ENCODE measurements at places on chromosomes 7 and 10.

DNA sequence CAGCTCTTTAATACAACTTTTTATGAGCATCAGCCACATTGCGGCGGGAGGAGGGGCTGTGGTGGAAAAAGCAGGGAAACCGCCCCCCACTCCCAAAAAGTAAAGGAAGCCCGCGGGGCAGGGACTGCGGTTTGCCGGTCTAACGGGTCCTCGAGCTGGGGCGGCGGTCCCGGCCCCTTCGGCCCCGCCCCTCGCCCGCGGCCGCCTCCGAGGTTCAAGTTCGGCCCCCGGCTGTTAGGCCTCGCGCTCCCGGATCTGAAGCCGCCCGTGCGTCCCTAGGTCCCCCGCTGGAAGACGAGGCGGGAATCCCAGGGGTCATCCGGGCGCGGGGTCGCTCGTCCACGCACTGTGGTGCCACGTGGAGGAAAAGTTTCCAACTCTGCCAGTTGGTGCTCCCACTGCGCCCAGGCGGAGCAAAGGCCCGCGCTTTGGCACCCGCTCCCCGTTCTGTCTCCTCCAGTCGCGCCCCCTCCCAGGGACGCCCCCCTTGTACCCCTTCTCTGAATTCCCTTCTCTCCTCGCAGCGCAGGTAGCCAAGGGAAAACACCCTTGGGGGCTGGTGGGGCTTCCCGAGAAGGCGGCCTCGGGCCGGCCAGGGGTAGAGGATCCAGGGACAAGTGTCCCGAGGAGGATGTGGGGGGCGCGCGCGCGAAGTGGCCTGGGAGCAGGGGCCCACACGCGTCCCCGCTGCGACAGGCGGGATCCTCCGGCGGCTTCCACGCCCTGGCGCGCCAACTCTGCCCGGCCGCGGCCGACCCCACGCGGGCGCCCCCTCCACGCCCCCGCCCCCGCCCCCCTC is 798 bp upstream of the AUTS2 start:
- DNase-seq, result no peak

DNA sequence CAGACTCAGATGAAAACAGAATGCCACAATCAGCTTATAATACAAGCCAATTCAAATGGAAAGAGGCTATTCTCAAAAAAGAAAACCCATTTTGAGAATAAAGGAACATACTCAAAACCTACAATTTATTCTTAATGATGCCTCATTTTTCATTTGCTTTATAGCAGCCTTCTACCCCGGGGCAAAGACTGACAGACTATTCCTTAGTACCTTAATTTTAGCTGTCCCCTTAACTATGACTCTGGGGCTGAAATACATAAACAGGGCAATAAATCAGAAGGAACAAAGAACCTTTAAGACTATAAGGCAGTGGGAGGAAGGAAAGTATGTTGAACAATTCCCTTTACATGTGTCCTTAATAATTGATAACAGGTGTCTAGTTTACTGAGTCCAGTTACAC is 76.8 kb downstream of the TMEM106B start:
- no peak for DNase-seq

DNA sequence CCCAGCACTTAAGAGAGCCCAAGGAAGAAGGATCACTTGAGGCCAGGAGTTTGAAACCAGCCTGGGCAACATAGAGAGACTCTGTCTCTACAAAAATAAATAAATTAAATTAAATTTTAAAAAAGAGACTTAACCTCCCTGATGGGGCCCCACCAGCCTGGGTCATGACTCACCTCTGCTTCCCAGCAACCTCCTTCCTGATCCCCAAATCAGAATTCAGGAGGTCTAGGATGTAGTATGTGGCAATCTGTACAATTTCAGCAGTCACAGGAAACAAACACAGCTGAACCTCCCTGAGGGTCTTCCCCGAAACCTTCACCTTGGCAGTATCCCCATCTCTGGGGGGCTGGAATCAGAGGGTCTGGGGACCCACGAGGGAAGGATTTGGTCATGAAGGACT is 9.7 kb upstream of the PPP1R35 start:
- no peak for DNase-seq

DNA sequence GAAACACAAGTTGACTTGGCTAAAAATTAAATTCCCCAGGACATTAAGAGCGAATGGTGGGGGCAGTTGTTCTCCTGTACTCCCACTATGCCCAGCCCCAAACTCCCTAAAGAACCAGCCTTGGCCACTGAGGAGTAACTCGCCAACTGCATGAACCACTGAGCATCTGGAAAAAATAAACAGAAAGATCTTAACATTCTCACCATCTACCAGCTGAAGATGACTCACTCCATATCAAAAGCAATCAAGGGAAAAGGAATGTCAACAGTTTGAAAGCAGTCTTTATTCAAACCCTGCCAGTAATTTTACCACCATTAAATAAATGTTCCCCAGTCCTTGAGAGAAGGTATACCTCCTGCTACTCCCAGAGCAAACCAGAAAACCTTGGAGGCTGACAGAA is 45.4 kb downstream of the CTTNBP2 start:
- DNase-seq, result no peak

- DNase-seq, result no peak
Measured at GRCh38 chr10:43424416-43424815, 12.5 kb upstream of the ZNF487 start.

DNA sequence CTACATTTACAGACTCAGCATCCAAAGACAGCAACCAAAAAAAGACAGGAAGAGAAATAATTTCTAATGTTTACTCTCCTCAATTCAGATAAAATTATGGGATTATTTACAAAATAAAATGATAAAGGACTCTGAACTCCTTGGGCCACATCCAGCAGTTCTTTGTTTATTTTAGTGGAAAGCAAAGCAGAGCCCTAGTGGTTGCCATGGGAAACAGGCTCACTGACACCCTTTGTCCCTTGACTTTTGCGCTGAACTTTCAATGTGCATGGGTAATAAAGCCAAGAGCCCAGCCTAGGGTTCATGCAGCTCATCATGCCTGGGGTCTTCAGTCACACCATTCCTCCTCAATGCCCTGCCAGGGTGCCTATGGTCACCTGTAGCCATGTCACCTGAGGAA is 442.6 kb upstream of the IGFBP3 start:
- DNase-seq, result no peak

GRCh38 chr7:152544971-152545619 is 109.3 kb upstream of the KMT2C start:
- DNase-seq, result no peak

GRCh38 chr7:151194188-151194587 is 7.1 kb upstream of the ASB10 start:
- no peak for DNase-seq

DNA sequence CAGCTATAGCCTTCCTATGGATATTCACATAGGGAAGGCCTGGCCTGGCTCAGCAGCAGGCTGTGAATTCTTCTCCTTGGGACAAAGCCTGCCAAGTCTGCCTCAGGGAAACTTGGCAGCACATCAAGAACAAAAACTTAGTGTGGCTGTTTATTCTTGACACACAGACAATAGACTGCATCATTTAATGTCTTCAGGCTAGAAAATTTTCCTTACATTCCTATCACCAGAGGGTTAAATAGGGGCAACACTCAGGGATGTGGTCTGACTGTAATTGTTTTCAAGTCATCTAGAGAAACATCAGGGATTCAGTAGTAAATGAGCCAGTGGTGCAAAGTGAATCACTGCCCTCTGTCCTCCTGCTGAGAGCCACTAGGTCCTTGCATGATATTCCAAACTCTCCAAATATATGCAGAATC is 137.3 kb downstream of the SEMA3C start:
- no peak for DNase-seq

DNA sequence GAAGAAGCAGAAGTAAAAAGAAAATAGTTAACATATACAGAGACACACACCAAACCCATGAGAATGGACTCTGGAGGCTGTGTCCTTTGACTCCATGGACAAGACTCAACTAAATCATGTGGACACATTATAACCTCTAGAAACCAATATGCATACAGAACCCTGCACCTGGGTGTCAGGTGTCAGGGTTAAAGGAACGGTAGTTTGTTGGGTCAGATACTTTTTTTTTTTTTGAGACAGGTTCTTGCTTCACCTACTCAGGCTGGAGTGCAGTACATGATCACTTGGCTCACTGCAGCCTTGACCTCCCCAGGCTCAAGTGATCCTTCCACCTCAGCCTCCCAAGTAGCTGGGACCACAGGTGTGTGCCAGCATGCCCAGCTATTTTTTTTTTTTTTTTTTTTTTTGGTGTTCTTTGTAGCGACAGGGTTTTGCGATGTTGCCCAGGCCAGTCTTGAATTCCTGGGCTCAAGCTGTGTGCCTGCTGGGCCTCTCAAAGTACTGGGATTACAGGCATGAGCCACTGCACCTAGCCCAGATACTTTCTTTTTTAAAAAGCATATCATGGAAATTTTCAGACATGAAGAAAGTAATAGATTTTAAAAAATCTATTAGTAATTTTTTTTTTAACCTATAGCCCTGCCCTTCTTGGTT is 31.3 kb downstream of the GALNT11 start:
- no peak for DNase-seq

DNA sequence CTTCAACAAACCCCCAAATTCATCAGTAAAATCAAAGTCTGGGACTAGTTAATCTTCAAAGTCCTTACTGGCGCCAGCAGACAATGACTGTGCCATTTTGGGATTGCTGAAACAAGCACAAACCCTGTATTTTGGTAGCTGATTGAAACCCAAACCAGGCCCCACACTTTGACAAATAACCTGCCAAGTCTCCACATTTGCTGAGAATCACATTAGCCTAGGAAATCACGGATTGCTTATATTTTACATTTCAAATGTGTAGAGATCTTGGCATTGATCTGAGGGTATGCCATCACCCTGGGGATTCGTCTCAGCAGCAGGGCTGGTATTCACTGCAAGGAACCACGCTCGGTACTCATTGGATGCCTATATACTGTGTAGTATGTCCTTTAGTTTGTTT is 501.1 kb downstream of the CALN1 start:
- no peak for DNase-seq

GRCh38 chr7:122402235-122402634 is 97.7 kb upstream of the FEZF1 start:
- DNase-seq, result no peak

DNA sequence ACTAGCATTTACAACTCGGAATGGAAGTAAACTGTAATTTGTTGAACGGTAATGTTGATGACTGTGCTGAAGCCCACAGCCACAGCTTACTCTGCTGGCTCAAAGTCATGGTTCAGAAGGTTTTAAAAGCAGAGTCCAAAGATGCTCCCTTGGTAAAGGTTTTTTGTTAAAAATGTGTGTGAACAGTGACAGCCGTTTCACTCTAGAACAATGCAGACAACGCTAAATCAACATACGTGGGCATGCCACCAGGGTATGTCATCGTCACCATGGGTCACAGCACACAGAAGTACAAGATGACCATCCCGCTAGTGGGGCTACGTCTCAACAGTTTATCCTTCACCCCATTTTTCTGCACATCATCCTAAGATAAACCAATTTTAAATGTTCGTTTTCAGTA is 106.5 kb upstream of the LANCL2 start:
- DNase-seq, result no peak

DNA sequence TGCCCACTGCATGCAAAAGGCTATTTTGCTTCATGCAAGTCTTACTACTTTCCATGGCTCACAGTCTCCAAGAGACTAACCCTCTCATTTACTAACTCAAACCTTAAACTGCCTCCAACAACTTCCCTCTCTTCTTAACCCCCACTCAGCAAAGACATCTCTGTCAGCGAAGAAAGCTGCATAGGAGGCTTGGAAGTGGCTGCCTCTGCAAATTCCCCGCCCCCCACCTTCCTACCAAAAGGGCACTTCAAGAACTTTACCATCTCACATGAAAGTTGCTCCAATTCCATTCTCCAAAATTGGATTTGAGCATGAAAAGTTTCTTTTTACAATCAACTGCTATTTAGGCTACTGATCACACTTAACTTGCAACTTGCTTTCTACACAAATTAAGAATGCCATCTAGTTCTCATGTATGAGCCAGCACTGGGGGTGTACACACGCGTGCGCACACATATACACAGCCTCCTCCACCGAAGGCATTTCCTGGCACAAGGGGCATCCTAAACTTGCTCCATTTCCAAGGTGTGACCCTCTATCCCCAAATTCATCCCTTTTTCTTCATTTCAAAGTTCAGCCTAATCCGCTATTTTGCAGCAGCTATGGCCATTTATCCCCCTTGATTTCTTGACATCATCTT is 1.8 kb downstream of the CCDC6 start:
- DNase-seq, result no peak

DNA sequence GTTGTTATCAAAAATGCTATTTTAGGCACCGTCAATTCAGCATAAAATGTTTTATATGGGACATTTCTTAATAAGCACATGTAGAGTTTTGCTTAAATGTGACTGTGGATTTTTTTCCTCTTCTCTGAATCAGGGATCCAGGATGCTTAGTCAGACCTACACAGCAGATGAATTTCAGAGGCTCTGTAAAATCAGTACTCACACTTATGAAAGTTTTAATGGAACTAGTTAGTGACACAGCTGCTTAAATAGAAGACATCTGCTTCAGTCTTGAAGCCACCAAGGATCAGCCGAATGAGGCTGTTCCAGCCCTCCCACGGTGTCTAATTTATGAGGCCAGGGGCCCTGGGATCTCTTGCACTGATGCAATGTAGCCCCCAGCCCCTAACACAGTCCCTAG is 136.0 kb downstream of the MYOF start:
- no peak for DNase-seq

GRCh38 chr10:106107706-106108105 is 1056.8 kb downstream of the SORCS1 start:
- DNase-seq, result no peak

DNA sequence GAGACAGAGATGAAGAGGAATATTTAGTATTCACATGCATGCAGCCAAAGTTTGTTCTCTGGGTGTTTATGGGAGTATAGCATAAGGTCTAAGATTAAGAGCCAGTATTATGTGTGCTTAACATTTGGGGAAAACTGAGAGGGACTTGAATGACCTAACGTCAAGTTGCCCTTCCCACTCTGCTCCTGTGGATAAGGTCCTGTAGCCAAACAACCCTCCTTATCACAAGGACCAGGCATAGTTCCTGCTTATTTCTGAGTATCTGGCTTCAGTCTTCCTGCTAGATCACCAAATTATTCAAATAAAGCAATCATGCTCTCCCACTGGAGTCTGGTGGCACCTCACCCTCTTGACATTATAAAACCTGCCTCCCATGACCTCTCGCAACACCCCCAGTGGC is 137.9 kb upstream of the SEMA3E start:
- DNase-seq, result no peak

GRCh38 chr10:93085272-93085859 is 11.7 kb downstream of the CYP26A1 start:
- no peak for DNase-seq

- no peak for DNase-seq
Measured at GRCh38 chr7:12769444-12769843, 82.0 kb downstream of the ARL4A start.

- DNase-seq, result no peak
Measured at GRCh38 chr7:134034652-134035051, 92.5 kb upstream of the LRGUK start.

All from kidney capillary endothelial cell (primary cell).